Activated CD4-positive, alpha-beta T cell treated with anti-CD3 and anti-CD28 coated beads for 24 hours (primary cell): ENCODE measurements at places on chromosomes 16 and 17.

- DNase-seq = no peak
These were observed 43.9 kb upstream of the KDM6B start for GRCh38 chr17:7790150-7790549.

- DNase-seq = no peak
These were observed 3.3 kb downstream of the CDK3 start for GRCh38 chr17:76003915-76004314.

GRCh38 chr16:74477226-74477625 is 55.9 kb upstream of the CLEC18B start:
- no peak for DNase-seq

- no peak for DNase-seq
These were observed 97.6 kb downstream of the NPIPB11 start for GRCh38 chr16:29308644-29309546.

GRCh38 chr16:56600398-56600999 is 7.9 kb upstream of the MT2A start:
- no peak for DNase-seq

DNA sequence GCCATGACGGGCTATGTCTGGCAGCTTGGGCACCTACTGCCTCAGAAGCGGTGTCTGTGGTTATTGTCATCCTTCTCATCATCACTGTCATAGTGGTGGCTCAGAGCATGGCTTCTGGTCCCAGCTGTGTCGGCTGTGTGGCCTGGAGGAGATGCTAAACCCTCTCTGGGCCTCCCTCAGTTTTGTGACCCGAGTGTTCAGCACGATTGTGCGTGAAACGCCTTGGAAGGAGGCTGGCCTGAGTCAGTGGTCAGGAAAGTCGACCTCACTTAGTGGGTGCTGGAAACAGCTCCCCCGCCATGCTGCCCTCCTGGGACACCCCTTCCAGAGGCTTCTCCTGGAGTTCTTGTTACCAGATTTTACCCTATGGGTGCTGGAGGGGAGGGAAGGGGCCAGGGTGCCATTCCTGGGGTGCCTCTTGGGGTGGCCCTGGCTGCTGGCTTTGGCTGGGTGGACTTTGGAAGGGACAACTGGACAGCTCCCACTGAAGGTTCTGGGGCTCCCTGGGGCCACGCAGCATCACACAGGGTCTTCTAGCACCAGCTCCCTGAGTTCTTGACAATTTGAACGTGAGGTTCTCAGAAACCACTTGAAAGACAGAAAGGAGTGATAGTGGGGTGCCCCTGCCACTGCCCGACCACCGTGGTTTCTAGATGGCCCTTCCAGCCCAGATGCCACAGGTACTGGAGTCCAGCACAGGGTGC is 226.5 kb upstream of the GSE1 start:
- DNase-seq = no peak

- DNase-seq = no peak
These were observed 46.3 kb downstream of the C16orf78 start for GRCh38 chr16:49419862-49420261.

- DNase-seq = peak; percentile 28
These were observed 52.8 kb downstream of the TOM1L2 start for GRCh38 chr17:17919169-17920107.

GRCh38 chr17:42287977-42288802 is at the start of gene STAT5A:
Gene STAT5A, plus strand, starts transcription at chr17:42288498. Its CDS starts 914 bp downstream, at chr17:42289412.
- no peak for DNase-seq

GRCh38 chr17:5680766-5681165 is 96.5 kb upstream of the NLRP1 start:
- no peak for DNase-seq

- no peak for DNase-seq
These were observed 981 bp upstream of the CEP131 start for GRCh38 chr17:81223762-81224130.

- no peak for DNase-seq
These were observed 135.6 kb downstream of the PARN start for GRCh38 chr16:14494396-14494966.

- no peak for DNase-seq
These were observed 500 bp upstream of the KAT7 start for GRCh38 chr17:49787884-49788477.

DNA sequence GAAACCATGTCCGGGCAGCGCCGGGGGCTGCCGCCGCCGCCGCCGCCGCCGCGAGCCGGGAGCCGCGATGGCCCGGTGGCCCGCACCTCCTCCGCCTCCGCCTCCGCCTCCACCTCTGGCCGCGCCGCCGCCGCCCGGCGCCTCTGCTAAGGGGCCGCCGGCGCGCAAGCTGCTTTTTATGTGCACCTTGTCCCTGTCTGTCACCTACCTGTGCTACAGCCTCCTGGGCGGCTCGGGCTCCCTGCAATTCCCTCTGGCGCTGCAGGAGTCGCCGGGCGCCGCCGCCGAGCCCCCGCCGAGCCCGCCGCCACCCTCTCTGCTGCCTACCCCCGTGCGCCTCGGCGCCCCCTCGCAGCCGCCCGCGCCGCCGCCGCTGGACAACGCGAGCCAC is 587 bp downstream of the HS3ST4 start:
- DNase-seq = no peak

GRCh38 chr17:30517786-30518185 is 40.6 kb downstream of the GOSR1 start:
- DNase-seq = no peak

- DNase-seq = no peak
These were observed 56.4 kb downstream of the TBC1D16 start for GRCh38 chr17:79979221-79979741.

- DNase-seq = no peak
These were observed 75.5 kb downstream of the SOCS1 start for GRCh38 chr16:11180489-11180888.

GRCh38 chr17:82179412-82179811 is 33.2 kb downstream of the CCDC57 start:
- no peak for DNase-seq

DNA sequence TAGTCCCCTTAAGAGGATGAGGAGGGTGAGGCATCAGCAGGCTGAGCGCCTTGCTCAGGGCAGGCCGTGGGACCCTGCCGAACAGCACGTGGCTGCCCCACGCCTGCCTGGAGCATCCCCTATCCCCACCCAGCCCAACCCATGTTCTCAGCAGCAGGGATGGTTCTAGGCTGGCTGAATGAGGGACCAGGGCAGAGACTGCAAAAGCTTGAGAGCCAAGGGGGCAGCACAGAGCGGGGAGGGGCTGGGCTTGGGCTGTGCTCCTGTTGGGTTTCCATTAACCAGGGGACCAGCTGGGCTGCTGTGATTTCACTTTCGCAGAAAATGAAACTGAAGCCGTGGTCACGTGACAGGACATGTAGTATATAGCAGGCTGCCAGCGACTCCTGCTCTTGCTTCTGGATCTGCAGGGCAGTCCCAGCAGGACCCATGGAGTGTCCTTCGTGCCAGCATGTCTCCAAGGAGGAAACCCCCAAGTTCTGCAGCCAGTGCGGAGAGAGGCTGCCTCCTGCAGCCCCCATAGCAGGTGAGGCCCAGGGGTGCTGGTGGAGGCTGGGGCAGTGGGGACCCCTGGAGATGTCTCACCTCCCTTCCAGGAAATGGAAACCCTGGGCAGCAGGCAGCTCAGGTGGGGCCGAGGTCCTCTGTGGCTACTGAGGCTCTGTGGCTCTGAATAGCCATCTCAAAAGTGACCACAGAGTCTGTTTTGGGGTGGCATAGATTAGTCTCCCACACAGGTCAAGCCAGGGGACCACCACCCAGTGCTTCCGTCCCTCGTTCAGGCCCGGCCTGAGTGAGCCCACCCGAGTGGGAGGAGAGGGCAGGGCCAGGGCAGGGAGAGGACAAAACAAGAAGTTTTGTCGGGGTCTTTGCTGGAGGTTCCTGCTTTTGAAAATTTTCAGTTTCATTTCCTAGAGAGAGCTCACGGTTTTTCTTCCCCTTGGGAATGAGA is 2.9 kb downstream of the RNF213 start:
- DNase-seq = peak; percentile 79

DNA sequence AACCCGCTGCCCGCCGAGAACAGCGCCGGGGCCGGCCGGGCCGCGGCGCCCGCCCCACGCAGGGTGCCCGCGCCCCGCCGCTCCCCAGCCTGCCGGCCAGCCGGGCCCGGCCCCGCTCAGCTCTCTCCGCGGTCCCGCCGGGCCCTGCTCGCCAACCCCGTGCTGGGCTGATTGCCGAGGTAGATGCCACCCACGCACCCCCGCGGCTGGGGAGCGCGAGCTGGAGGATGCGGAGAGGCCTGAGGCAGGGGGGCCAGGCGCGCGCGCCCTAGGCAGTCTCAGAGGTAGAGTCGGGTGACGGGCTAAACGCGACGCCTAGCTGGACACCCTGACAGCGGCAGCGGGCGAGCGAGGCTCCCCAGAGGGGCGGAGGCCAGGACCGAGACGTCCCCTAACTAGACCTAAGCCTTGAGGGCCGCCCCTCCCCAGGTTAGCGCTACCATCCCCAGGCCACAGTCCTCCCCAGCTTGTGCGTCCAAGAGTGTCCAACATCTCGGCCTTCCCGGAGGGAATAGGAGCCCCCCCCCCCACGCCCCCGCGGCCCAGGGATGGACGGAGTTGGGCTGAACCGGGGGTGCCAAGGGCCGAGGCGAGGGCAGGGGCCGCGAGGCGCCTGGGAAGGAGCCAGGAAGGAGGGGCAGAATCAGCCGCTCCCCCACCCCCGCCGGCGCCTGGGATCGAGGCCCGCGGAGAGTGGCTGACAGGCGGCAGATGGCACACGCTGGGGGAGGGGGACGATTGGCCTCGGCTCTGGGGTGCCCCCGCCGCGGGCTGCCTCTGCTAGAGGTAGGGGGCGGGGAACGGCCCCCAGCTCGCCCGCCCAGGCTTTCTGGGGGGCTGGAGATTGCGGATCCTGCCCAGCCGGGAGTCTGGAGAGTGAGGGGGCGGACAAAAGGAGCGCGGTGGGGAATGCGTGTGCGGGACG is 2.5 kb upstream of the ZNF423 start:
- DNase-seq = no peak

GRCh38 chr16:74249254-74249653 is 47.4 kb upstream of the PSMD7 start:
- no peak for DNase-seq
